GOT3 (cell line): ENCODE measurements at places on chromosomes 3 and 15.

GRCh38 chr15:39511916-39512260 lies 69.0 kb upstream of the THBS1 start:
- no peak for DNase-seq

- DNase-seq: no peak
Observed at GRCh38 chr15:57782731-57783130, 76.2 kb downstream of the POLR2M start.

- DNase-seq: no peak
Observed at GRCh38 chr3:134332344-134332743, 41.9 kb downstream of the AMOTL2 start.

DNA sequence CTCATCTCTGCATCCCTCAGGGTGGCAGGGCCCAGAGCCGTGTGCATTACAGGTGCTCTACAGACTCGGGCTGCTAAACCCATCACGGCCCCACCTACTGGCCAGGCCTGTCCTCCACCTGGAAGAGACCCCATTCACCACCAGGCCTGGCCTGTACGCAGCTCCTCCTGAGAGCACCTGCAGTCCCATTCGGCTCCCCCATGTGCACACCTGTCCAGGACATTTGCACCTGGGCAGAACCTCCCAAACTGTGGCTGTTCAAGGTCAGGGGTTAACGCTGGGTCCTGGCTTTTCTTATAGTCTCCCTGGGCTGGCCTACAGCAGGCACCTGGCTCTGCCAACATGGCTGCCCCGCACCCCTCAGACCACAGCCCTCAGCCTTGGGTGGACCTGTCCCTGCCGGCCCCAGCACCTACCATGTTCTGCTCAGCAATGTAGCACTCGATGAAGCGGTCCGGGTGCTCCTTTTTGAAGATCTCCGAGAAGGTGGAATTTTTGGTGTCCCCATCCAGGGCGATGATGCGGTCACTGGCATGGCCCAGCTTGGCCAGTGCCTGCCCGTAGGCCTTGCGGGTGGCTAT lies 25.7 kb downstream of the TKT start:
- DNase-seq: no peak

DNA sequence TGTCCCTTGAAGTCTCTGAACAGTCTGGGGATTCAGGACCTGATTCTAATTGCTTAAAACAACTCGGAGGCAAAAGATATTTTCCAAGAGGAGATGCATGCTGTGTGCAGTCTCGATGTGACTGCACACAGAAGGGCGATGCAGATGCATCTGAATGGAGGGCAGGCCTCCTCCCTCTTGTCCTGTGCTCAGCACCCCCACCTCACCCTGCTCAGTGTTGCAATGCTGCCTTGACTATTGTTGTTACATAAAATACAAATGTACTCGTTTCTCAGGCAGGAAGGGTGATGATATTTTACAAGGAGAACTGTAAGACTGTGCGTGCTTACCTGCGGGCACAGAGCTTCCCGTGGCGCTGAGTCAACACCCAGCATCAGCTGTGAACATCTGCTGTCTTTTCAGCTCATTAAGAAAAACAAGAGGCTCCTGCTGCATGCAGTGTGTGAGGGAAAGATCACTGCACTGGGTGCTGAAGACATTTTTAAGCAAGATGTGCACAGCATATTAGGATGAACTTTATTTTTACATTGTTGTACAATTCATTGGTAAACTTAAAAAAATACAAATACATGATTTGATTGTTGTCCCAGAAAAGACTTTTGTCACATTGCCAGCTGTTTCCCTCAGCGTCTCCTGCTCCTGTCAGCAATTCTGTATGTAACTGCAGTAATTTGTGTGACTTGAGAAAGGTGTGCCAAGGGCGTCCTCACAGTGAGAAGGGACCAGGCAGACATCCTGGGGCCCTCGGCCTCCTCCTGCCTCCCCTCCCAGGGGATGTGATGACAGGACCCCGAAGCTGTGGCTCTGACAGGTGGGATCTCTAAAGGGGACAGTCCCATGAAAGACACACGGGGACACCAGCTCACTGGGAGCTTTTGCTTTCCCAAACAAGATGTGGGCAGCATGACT lies 56.3 kb upstream of the RPL32 start:
- DNase-seq: no peak

DNA sequence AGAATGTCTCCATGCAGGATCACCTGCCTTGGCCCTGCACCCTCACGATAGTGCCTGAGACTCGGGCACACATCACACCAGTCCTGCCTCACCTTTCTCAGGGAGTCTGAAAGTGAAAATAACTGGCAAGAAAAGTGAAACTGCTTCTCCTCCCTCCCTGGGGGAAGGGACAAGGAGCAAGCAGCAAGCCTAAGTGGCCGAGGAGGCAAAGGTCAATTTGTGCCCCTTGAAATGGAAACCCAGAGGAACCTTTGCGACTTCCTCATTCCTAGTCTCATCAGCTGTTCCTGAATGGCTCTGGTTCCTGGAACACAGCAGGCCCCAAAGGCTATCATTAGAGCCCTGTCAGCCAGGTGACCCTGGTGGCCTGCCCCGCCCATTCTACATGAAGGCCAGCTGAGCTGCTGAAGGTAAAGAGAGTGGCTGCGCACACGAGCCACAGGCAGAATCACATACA lies 28.0 kb upstream of the SLCO2A1 start:
- DNase-seq: no peak

GRCh38 chr15:59936741-59937140 lies 67.4 kb upstream of the FOXB1 start:
- no peak for DNase-seq

DNA sequence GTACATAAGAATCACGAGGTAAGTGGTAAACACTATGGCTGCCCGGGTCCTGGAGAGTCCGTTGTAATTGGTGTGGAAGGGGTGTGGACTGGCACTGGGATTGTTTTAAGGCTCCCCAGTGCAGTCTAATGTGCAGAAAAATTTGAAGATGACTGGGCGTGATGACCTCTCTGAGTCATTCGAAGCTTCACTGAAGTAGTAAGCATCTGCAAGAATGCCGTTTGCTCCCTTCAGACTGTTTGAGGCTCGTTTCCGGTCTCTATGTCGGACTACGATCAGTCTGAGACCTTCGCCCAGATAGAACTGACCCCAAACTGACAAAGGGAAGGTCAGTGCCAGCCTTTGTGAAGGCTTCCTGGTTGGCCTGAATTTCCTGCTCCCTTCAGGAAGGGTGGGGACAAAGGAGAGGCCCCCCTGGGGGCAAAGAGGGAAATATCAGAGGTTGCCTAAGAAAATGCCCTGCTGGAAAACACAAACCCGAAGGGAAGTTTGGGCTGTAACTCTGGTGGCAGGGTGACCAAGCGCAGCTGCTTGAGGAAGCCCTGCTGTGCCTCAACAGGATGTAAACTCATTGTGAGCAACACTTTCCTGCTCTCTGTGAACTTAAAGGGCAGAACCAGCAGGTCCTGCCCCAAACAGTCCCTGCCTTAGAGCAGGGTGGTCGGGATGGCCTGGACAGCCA lies 34.6 kb downstream of the BTD start:
- DNase-seq: peak; percentile 23

DNA sequence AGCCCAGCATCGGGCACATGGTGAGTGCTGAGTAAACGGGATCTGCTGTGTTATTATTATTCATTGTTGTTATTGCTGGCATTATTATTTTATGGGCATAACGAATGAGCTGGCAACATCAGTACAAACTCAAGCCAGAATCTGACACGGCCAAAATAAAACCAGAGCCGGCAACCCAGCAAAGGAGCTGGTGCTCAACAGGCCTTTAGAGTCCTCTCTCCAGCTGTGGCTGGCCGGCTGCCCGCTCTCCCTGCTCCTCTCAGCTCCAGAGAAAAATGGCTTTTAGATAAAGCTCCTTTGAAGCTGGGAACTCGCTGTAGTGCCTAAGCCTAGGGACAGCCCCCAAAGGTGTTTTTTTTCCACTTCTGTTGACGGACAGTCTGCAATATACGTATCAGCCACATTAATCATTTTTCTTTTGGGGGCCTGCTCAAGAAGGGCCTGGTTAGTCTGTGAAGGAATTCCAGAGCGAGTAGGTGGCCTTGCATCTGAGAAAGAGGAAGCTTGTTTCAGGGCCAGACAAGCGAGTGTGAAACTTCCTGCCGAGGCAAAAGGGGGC lies 193.9 kb upstream of the UBE2E1 start:
- DNase-seq: no peak

GRCh38 chr15:80157215-80157614 lies 4.4 kb downstream of the FAH start:
- DNase-seq: no peak

- peak; percentile 75 for DNase-seq
Observed at GRCh38 chr3:72338942-72339669, 509.1 kb downstream of the SHQ1 start.

DNA sequence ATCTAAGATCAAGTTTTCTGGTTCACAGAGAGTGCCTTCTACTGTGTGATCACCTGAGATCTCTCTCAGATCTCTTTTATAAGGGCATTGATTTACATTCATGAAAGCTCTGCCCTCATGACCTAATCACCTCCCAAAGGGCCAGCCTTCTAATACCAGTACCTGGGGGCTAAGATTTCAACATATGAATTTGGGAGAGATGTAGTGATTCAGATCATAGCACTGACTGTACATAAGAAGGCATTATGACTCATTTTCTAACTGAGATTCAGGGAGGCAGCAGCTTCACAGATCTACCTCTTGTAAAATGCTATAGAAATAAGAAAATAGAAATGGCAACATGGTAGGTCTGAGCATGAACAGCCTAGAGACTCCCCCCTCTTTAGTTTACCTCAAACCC lies 39.6 kb downstream of the VGLL3 start:
- no peak for DNase-seq

- DNase-seq: no peak
Observed at GRCh38 chr15:53869044-53869805, 109.0 kb upstream of the UNC13C start.

GRCh38 chr15:74754593-74755215 lies 6.1 kb downstream of the CYP1A2 start:
- DNase-seq: no peak

GRCh38 chr3:5891711-5892110 lies 704.2 kb downstream of the EDEM1 start:
- no peak for DNase-seq

DNA sequence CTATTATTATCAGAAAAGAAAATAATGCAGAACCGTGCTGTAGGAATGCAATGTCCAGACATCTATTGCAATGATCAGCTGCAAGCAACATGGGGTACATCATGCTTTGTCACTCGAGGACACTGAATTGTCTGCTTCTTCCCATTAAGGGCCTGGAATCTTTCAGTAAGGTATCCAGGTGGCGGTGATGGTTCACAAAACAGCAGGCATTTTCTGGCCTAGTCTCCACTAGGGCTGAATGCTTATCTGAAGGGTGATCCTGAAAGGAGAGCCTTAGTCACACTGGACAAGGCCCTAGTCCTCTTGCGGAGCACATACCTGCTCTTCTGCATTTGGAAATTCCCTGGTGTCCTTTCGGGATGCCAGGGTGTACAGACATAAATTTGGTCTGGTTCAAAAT lies 21.2 kb downstream of the ITPR1 start:
- DNase-seq: no peak

- DNase-seq: no peak
Observed at GRCh38 chr3:105347625-105348302, 18.9 kb upstream of the ALCAM start.

DNA sequence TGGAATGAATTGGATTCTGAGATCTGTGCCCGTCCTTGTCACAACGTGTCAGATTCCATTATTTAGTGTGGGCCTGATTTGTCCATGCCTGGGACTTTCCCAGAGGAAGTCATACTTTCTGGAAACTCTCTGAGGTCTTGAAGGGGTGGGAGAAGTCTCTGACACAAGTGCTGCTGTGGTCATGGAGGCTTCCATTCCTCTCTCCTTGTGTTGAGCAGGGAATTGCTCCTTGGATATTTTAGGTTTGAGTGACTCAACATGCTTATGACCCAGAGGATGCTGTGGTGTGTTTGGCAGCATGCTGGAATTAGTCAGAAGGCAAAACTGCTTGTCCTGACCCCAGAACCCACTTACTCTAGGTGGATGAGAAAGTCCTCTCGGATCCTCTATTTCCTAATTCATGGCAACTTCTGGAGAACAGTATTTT lies 132.1 kb downstream of the LPP start:
- peak; percentile 31 for DNase-seq

- no peak for DNase-seq
Observed at GRCh38 chr3:124862006-124862405, 25.2 kb downstream of the ITGB5 start.

DNA sequence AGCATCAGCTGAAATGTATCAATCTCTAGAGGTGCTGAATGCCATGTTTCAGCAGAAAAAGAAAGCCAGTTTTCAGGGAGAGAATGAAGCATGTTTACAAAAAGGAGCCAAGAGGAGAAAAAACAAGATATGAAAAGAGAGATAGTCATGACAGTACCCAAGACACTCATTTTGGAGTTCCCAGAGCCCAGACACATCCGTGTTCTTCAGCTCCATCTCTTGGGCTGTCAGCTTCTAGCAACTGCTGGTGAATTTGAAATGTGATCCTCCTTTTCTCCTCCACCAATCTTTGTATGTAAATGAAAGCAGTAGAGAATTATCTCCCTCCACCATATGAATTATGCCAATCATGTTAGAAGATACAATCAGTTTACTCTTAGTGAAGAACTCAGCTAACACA lies 93.0 kb upstream of the SLC25A36 start:
- no peak for DNase-seq

DNA sequence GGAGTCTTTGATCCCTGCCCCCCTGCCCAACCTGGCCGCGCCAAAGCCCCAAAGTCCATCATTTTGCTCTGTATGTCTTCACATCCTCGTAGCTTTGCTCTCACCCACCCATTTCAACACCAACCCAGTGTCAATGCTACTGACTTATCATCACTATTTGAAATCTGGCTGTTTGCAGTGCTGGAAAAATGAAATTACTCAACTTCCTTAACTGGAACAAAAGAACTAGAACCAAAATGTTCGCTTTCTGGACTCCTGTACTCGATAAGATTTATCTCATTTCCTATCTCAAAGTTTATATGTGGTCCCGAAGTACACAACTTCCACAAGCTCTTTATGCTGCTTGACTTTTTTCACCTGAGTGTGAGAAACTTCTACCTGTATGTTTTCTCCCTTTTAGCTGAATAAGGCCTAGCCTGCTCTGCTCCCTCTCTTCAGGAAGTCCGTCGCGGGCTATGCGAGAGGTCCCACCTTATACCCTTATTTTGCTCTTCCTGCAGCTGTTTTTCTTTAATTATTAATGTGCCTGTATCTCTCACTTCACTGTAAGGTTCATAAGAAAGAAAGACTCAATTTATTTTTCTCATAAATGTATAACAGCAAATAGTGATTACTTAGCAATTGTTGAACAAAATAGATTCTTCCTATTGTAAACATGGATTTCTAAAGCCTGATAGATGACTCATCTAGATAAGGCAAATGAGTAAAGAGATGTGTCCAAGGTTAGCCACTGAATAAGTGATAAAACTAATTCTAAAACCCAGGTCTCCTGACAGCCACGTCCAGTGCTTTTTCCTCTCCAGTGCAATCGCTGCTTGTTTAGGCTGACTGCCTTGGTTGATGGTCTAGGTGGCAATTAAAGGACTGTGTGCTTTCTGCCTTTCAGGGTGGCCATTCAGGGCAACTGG lies 464.1 kb upstream of the TPRG1 start:
- DNase-seq: no peak
